ENCODE measurements at places on chromosomes 2 and 18. TPM values are rescaled to one million over a fixed set of nuclear protein-coding genes. Genes with fewer than 3 reads are reported as not detected.

The FSHR gene
- not detected for total RNA-seq

The KIAA2012 gene
- total RNA-seq, result not detected

The CD8B gene
- not detected for total RNA-seq

The DIPK1C gene
- total RNA-seq, result not detected

The ACTG2 gene
- total RNA-seq, result 2.3 TPM

The CLEC4F gene
- total RNA-seq, result not detected

Data from LHCN-M2 (cell line).